KBM-7 (cell line): ENCODE measurements at places on chromosomes 7 and 10.
A peak's percentile ranks its signal among the peaks of the same experiment; 100 is the strongest.

- no peak for DNase-seq
Measured at GRCh38 chr7:150338166-150338829, 3.1 kb downstream of the RARRES2 start.

DNA sequence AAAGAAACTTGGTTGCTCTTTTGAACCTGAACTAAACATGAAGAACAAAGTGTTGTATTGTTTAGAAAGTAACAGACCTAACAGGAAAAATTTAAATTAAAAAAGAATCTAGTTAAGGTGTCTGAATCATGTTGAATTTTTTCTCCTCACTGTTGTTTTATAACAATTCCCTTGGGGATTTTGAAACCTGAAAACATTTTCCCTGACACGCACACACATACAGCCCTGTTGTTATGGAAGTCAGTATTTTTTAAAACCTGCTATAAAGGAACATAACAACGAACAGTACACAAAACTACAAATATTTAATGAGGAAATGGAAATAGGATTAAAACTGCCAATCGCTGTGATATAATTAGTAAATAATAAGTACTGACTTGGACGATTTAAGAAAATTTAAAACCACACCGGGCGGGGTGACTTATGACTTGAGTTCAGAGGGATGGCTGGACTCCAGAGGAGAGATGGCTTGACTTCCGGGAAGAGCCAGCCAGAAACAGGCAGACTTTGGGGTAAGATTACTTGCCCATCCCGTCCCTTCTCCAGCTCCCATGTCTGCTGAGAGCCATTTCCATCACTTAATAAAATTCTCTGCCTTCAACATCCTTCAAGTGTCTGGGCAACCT, 16.2 kb upstream of the SPOCK2 start:
- DNase-seq = no peak

DNA sequence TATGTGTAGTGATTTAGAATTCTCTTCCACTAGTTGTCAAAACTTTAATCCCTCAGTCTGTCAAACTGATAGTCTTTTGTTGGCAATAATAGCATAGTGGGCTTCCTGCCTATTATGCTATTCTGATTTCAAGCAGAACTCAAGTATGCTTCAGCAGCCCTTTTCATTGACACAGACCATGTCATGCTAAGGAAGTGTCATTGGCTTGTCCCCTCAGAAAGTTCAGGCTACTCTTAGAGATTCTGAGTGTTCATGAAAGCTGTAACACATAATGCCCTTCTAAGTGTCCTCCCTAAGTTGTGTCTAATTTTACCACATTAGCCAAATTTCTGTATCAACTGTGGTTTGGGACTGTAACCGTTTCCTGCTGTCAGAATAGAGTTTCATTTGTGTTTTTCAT, 198.7 kb downstream of the THSD7A start:
- DNase-seq = no peak

DNA sequence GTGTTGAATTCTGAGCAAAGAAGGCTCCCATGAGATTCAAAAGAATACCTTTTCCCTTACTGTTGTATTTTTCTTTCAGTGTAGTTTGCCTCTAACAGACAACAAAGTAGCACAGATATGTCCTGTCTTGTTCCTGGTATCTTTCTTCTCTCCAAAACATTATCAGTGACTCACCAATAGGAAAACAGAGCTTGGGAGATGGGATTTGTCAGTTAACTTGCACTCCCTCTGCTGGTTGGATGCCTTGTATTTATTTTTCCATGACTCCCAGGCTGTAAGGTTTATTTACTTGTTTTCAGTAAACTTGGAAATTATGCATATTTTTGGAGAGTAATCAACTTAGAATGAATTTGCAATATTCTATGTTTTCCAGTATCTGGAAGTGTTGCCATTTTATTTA, 129.7 kb downstream of the SAMD9 start:
- peak; percentile 28 for DNase-seq

DNA sequence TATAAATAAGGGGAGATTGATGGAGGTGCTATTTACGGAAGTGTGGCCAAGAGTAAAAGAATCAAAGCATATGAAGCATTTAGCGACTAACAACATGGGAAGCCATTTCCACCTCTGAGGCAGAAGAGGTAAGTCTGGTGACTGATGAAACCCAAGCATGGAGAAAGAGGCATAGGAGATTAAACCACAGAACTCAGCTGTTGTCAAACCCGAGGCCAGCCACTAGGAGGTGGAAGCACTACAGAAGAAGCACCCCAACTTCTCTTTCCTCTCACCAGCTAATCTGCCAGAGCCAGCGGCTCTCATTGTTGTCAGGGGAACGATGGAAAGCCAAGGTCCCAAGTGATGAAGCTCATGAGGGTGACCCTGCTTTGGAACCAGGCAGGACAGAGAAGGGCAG, 19.6 kb upstream of the CNTNAP2 start:
- no peak for DNase-seq

DNA sequence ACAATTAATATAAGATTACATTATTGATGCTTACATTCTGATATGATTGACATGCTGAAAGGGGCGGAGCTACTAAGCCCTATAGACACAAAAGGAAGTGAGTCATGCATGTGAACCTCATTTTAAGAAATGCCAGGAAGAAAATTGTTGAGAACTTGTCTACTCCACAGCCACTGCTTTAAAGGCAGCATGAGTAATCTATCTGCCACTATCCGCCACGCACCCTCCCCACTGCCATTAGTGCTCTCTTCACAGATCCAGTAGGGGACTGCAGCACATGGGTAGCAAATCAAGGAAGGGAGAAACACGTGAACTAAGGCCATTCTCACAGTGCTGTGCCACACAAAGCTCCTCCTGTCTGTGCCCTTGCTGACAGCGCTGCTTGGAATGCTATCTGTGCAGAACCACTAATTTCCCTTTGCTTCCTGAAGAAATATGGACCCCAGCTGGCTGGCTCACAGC, 524.8 kb downstream of the GRM8 start:
- DNase-seq = peak; percentile 30

- DNase-seq = no peak
Measured at GRCh38 chr7:32573110-32573687, 77.9 kb downstream of the AVL9 start.
